ENCODE measurements at places on chromosomes 4 and X.

- DNase-seq = no peak
Observed at GRCh38 chrX:104351173-104351769, 96.5 kb upstream of the ESX1 start.

DNA sequence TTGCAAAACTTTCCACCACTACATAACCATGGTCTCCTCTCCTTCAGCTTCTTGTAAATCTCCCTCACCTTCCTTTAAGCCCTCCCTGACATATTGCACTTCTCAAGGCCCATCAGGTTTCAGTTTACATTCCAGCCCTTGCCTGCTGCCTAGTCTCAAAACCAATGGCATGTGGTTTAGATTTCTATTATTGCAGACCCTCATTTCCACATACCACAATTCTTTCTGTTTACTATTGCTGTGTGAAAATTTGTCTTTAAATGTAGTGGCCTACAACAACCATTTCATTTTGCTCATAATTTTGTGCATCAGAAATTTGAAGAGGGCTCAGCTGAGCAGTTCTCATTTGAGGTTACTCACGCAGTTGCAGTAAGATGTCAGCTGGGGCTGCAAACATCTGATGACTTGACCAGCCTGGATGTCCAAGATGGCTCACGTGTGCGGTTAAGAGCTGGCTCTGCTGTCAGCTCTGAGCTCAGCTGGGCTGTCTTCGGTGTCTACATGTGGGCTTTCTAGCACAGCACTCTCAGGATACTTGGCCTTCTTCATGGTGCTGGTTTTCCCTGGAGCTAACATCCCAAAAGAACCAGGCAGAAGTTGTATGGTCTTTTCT is 29.9 kb upstream of the SOD3 start:
- no peak for DNase-seq

- no peak for DNase-seq
Observed at GRCh38 chr4:15021946-15022345, 19.7 kb downstream of the CPEB2 start.

DNA sequence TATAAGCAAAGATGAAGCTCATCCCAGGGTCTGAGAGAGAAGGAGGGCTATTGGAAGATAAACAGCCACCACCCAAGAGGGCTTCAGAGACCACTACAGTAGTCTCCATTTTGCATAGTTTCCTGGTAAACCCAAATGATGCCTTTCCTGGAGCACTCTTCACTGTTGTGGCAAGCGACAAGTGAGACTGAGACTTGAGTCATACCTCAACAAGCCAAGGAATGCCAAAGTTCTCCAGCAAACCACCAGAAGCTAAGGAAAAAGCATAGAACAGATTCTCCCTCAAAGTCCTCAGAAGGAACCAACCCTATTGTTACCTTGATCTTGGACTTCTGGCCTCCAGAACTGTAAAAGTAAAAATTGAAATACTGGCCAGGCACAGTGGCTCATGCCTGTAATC is 65.9 kb downstream of the LARP7 start:
- no peak for DNase-seq

GRCh38 chr4:6369035-6369434 is 99.4 kb downstream of the WFS1 start:
- no peak for DNase-seq

DNA sequence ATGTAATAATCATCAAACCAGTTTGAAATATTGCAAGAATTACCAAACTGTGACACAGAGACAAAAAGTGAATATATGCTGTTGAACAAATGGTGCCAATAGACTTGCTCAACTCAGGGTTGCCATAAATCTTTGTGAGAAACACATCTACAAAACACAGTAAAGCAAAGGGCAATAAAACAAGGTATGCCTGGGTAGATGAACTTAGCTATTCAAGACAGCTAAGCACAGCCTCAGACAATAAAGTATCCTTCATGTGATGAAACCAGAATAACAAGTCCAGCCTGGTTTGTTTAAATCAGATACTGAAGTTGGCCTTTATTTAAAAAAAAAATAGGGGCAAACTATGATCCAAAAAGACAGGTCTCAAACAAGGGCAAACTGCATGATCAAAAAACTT is 19.2 kb downstream of the LAMTOR3 start:
- DNase-seq = no peak

DNA sequence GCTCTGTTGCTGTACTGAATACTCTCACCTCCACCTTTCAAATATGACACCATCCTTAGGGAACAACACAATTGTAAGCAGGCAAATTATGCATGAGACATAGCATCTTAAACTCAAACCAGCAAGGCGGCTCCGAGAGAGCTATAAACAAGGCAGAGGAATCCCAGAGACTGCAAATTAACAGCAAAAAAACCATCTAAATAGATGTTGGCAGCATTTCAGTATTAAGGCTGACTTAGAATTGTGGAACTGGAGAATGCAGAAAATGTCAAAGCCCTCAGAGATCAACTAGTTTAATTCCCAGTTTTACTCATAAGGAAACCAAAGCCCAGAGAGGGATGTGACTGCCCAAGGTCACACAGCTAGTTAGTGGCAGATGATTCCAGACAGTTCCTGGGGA is 37.2 kb upstream of the SPANXC start:
- DNase-seq = no peak

DNA sequence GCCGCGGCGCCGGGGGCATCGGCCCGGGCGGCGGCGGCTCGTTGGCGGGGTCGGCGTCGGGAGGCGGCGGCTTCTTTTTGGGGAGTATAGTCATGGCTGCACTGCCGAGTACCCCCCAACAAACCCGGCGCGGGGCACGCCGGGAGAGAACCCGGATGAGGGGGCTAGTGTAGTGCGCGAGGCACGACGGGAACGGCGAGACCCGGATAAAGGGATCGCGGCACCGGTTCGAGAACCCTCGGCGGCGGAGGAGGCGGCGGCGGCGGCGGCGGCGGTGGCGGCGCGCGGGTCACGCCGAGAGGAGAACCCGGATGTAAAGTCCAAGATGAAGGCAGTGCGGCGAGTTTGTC is at the start of gene OTUD5:
Gene OTUD5 (minus strand): TSS at position 131 of the 350 bp plus-strand sequence. CDS start 37 bp downstream, at position 94.
- no peak for DNase-seq

DNA sequence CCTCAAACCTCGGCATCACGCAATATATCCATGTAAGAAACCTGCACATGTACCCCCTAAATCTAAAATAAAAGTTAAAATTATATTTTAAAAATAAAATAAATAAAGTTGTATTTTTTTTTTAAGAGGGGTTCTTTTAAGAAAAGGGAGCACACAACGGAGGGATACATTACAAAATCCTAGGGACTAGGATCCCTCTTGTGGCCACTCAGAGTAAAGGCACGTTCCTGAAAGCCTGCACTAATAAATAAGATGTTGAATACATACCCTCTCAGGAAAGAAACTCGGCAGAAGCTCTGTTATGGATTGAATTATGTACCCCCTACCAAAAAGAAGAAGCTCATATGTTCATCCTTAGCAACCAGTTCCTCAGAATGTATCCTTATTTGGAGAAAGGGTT is 50.9 kb upstream of the PRDX4 start:
- no peak for DNase-seq

DNA sequence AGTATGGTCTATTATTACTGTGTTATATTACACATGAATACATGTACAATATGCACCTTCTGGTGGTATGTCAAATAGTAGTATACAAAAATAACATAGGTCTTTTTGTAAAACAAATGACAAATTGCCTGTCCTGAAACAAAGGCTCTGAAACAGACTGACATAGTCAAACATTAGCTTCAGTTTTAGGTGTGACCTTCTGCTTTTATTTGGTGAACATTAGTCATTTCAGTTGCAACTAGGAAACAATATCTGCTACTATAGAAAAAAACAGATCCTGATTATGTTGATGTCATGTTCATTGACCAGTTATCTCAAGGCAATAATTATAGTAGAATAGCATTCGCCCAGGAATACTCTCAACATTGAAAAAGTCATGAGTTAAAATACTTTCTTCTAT is 123.0 kb downstream of the CHRNA9 start:
- no peak for DNase-seq

GRCh38 chr4:133145758-133146573 is 3.1 kb upstream of the PCDH10 start:
- DNase-seq = no peak

GRCh38 chrX:32084757-32085156 is 1012.9 kb upstream of the FTHL17 start:
- no peak for DNase-seq

GRCh38 chrX:6852869-6853268 is 294.6 kb upstream of the STS start:
- peak; percentile 2 for DNase-seq

DNA sequence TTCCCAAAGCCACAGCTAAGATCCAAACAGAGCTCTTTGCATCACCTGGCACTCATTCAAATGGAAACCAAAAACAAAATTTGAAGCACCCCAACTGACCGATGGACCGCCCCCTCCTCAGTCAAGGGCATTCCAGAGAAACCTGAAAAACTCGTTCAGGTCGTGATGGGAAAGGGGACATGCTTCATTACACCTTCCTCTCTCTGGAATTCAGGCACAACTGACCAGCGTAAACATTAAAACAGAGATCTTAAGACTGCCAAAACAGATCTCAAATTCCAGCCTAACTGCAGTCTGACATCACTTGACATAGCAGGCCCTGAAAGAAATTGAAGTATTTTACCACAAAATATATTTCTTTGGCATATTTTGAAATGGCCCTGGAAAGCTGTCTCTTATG is 28.5 kb downstream of the PTTG2 start:
- no peak for DNase-seq

DNA sequence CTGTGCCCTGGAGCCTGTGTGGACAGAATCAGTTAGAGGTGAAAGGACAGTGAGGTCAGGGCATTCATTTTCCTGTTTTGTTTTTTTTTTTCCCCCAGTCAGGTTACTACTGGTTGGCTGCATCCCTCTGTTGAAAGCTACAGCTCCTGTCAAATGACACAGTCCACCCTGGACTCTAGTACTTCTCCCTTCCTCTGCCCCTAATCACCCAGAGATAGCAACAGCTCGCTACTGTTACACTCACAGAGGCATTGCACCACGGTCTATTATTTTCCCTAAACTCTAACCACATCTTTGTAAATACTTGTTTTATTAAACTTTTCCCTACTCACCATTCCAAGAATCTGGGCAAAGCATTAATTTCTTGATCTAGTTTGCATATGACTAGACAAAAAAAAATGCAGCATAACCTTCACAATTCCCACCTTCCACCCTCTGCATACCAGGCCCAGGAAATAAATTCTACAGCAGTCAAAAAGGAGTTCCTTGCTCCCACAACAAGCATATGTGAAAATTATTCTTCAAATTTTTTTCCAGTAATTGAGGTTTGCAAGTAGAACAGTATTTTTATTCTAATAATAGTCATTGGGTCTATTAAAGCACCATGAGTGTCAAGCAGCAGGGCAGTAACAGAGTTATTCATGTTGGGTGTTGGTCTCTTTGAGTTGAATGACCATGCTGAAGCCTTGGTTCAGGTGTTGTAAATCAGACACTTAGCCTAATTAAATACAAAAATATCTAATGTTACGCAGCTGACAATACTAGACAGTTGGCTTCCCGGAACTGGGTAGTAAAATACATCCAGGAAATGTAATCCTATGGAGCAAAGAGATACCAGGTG is 329.2 kb downstream of the INPP4B start:
- DNase-seq = no peak

DNA sequence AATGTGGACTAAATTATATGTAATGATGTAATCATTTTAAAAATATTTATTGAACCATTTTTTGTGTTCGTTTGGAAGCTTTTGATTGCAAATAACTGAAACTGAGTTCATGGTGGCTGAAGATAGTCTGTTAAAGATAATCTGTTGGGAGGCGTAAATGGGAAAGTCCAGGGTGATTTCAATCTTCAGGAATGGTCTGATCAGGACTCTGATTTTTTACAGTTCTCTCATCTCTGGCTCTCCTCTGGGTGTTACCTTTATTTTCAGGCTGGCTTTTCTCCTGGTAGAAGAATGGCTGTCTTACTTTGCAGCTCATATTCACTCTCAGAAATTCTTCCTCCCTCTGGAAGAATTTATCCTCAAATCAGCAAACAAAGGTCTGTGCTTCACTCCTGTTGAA is 199.0 kb upstream of the LEF1 start:
- DNase-seq = no peak

GRCh38 chr4:80154545-80154933 is 42.8 kb upstream of the PRDM8 start:
- no peak for DNase-seq

DNA sequence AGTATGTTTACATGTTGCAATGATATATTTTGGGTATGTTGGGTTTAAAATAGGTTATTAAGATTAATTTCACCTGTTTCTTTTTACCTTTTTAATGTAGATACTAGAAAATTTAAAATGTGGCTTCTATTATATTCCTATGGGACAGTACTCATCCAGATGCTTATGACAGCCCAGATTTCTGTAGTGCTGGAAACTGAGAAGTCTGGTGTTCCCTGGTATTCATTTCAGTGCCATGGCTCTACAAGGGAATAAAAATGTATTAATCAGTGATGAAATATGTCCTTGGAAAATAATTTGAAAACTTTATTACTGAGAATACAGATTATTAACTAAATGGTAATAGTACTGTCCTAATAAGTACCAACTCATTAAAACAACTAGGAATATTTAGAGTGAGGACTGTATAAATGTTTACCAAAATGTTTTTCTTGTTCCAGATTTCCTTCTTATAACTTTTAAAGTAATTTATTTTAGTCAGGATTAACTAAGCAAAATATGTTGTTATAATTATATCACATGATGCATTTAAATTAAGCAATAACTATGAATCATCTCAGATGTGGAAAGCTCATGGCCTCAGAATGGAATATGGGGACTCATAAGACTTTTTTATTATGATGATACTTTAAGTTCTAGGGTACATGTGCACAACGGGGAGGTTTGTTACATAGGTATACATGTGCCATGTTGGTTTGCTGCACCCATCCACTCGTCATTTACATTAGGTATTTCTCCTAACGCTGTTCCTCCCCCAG is 25.3 kb downstream of the ARHGAP24 start:
- no peak for DNase-seq

DNA sequence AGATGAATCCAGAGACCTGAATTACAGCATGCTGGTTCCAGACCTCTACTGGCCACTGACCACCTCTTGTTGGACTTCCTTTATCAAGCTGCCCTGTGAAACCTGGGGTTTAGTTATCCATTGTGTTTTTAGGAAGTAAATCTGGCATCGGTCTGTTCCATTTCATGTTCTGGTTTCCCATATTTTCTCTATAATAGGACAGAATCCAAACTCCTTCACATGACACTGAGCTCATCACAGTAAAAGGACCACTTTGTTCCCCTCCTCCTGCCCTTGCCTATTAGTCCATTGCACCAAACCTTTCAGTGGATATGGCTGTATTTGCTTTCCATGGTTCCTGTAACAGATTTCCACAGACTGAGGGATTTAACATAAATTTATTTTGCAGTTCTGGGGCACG is 4.0 kb downstream of the MFAP3L start:
- no peak for DNase-seq

GRCh38 chr4:6894528-6895498 is 14.8 kb upstream of the TBC1D14 start:
- no peak for DNase-seq

All from DMS 273 treated with DMSO at 0.1 percent for 48 hours (cell line).